Sciatic nerve (tissue), 2 donors: ENCODE measurements at places on chromosomes 2 and 18. TPM values are rescaled to one million over a fixed set of nuclear protein-coding genes. Genes with fewer than 3 reads are reported as not detected.

DNA sequence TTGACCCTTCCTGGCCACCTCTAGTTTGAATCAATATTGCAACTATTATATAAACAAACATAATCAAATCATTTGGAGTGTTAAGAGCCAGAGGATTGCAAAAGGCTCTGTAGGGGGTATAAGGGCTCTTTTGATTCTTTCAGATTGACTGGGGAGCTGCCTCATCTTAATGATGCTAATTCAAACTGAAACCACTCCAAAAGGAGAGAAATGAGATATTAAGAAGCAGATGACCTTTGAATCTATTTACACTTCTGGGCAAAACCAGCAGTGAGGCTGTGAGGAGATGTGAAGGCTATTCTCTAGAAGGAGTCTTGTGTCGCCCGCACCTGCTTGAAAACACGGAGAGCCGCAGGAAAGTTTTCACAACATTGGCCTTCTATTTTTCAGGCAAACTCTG, 311.2 kb upstream of the CRIM1 start:
- DNase-seq = no peak

The PLEK gene
- 21.0 TPM for total RNA-seq

The GPN1 gene
- total RNA-seq = 17.9 TPM

The GULP1 gene
- 70.1 TPM for total RNA-seq

DNA sequence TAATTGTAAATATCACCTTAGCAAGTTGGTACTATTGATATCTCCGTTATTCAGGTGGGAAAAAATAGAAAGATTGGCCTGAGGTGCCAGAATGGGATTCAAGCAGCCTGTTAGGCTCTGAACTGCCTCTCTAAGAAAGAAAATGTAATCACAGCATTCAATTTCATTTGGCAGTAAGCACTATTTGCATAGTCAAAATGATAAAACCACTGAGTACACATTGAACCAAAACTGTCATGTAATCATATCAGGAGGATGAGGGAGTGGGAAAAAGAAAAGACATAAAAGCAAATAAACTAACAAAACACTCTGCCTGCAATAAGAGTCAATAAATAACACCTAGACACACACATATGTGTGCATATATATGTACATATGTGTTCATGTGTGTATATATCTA, 103.9 kb upstream of the TACR1 start:
- no peak for DNase-seq

The CENPA gene
- 0.31 TPM for total RNA-seq

The FAM168B gene
- 88.0 TPM for total RNA-seq

DNA sequence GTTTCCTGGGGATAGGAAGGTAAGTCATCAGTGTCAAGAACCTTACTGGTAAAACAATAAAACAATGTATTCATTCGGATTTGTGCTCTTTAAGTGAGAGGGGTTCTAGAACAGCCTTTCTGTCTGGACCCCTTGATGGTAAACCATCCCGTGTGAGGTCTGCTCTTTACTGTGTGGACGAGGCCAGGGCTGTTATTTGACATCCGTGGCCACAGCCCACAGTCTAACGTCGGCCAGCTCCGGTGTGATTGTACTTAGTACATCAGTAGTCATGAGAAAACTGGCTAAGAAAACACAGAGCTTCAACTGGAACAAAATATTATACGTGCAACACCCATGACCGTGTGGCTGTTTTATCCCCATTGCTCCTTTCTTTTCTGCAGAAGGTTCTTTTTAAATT, 62.0 kb downstream of the SLC35F5 start:
- no peak for DNase-seq

The LCT gene
- 0.04 TPM for total RNA-seq

The PLEKHA3 gene
- total RNA-seq = 34.1 TPM

The APOB gene
- total RNA-seq = 2.9 TPM

DNA sequence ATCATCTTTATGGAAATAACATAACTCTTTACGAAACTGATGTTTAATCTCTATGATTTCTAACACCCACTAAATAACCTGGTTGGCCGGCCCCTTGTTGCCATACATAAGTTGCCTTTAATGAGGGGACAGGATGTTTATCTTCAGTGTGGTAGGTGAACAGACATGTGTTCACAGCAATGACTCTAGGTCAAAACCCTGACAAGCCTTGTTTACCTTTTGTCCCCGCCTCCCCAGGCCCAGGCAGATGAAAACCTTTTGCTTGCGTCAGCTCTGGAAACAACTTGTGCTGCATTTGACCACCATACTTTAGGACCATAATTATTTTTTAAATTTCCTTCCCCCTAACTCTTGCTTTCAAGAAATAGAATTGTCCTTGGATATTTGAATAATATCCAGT, 2.9 kb upstream of the DSG4 start:
- DNase-seq = no peak

DNA sequence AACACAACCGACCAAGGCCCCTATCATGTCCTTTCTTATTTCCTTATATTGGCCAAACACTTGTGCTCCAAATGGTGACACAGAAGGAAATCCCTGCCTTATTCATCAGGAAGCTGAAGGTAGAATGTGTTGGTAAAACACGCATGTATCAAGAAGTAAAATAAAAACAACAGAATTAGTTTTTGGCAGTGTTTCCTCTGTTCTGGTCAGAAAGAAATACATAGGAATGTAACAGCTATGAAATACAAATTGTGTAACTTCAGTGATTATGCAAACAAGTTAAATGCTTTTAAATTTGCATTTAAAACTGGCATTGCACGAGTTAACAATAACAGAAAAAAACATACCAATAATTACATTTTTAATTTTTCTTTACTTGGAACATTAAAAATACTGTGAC, 19.3 kb downstream of the ST6GAL2 start:
- no peak for DNase-seq

The MARCO gene
- 22.0 TPM for total RNA-seq

- DNase-seq = peak; percentile 71
These were observed 1.2 kb upstream of the NPAS2 start for GRCh38 chr2:100818606-100819369.

The DYNAP gene
- not detected for total RNA-seq

The LHCGR gene
- total RNA-seq = 12.4 TPM

GRCh38 chr18:73891572-73892421, 255.8 kb downstream of the FBXO15 start:
- no peak for DNase-seq

DNA sequence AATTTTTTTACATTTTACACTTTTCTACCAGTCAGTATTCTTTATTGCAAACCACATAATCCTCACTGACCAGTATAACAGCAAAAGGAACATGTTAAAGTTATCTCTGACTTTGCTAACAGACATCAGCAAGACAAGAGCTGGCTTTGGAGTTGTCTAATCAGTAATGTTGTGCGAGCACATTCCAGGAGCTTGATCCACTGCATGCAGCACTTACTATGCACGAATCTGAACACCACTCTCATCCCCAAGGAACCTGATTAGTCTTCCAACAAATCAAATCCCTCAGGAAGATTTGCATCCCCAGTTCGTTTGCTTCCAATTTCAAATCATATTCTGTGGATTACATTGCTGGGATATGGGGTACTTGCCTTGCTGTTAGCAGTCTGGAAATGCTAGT, 269.3 kb upstream of the EPC2 start:
- DNase-seq = no peak

- DNase-seq = no peak
These were observed 206.5 kb upstream of the SH3BP4 start for GRCh38 chr2:234745347-234745746.

The KIAA2012 gene
- not detected for total RNA-seq

DNA sequence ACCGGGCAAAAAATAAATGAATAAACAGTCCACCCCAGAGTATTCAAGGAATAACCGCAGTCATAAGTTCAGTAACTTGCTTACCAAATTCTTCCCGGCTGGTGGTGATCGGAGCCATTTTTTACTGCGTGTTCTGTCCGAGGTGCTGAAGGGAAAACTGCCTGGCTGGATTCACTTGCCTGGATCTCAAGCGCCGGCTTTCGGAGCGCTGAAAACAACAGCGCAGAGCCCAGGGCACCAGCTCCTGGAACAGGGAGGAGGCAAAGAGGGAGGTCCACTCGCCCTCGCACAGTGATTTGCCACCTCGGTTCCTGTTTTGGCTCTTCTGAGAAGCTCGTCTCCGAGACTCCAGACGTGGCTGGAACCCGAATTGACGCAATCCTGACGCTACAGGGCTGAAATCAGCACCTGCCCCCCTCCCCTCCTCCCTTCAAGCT, at the start of gene SYT4:
Gene SYT4, minus strand, starts transcription at position 327 of the 437 bp plus-strand sequence. Its CDS starts 209 bp downstream, at position 118.
- DNase-seq = peak; percentile 61

- DNase-seq = no peak
These were observed 40.5 kb upstream of the POLE4 start for GRCh38 chr2:74917702-74918619.

The OTOS gene
- not detected for total RNA-seq

The CSRNP3 gene
- total RNA-seq = 8.3 TPM

DNA sequence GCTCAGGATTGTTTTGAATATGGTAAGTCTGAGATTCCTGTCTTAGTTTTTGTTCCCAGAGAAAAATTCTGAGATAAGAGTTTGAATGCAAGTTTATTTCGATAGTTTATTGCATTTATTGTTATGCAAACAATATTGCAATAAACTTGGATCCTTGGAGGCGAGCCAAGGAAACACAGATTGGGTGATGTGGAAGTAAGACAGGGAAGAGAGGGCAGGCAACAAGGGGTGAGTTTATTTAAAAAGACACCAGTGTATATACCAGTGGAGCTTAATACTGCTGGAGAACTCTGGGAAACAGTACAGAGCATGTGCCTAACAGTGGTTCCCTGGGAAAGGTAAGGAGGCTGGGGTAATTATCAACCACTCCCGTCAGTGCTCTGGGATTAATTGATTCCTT, 87.5 kb upstream of the NEDD4L start:
- no peak for DNase-seq

DNA sequence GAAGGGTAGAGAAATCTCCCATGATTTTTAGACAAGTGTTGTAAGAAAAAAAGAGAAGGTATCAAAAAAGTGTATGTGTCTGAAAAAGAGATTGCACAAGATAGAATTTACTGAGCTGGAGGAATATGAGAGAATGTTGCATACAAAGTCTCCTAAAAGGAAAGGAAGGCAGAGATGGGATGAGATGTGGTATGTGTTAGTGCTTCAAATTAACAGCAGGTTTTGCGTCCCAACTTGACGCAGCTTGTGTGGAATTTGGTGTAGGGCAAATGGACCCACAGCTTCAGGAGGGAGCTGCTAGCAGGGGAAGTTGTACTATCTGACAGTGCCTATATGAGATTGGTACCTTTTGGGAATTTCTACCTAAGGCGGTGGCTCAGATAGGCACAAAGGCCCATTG, 9.0 kb upstream of the RASGRP3 start:
- DNase-seq = no peak

- DNase-seq = no peak
These were observed 30.5 kb downstream of the LRP1B start for GRCh38 chr2:142100139-142100873.

- DNase-seq = no peak
These were observed 71.6 kb downstream of the ZAP70 start for GRCh38 chr2:97784953-97785352.

The VWA3B gene
- total RNA-seq = 0.80 TPM

The NT5DC4 gene
- not detected for total RNA-seq

DNA sequence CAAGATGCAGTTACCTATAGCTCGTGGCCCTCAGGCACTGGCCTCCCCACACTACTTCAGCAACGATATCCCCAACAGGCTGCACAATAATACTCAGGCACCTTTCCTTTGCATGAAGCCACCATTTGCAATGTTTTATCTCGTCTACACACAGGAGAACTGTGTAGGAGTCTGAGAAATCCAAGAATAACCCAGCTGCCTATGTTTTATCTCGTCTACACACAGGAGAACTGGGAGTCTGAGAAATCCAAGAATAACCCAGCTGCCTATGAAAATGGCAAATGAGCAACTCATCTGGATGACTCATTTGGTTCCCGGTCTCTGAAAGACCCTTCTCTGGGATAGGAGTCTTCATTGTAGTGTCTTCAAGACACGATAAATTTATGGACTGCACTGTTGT, 18.3 kb upstream of the LNPK start:
- no peak for DNase-seq

DNA sequence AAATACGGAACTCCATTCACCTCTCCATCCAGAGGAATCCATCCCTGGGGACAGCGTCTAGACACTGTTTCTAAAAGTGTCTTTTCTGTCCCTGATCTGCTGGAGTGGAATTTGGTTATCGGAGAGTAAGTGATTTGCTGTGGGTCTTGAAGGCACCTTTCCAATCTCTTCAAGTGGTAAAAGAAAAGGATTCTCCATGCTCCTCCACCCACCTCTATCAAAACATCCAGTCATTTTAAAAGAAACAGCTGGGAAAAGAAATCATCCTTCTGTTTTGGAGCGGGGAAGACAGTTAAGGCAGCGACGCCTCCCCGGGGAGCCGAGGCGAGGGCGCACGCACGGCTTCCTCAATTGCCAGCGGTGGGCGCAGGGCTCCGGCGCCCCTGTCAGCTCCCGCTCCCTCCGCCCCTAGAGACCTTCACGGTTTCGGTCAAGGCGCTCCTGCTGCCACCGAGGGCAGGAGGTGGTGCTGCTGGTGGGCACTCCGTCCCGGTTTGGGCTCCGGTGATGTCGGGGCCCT, 547 bp downstream of the SLC35F5 start:
- no peak for DNase-seq

DNA sequence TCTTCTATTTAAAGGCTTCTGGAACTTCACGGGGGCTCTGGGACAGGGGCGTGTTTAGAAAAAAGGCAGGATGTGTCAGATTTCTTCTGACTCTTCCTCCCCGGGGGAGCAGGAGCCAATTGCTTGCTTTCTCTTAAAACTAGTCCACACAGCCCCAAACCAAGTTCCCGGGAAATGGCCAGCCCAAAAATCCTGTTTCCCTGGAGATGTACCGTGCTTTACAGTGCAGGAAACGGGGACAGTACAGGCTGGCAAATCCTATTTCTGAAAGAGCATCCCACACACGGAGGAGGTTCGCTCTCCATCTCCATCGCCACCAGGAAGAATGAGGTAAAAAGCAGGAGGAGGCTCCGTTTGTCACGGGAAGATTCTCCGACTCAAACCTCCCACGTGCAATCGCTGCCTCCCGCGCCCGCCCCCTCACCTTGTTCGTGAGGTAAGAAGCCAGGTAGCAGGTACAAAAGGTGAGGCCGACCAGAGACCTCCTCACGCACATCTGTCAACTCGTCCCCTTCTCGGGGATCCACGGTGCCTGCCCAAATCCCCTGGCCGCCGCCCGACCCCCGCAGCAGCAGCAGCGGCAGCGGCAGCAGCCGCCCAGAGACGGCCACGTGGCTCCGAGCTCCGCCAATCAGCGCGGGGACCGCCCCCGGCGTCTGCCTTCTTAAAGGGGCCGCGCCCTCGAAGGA, 15.6 kb upstream of the RIOK3 start:
- peak; percentile 92 for DNase-seq

- no peak for DNase-seq
These were observed 53.4 kb downstream of the ADI1 start for GRCh38 chr2:3465844-3466481.

The GKN1 gene
- total RNA-seq = not detected
